ENCODE measurements at places on chromosomes 1 and 21. TPM values are rescaled to one million over a fixed set of nuclear protein-coding genes. Genes with fewer than 3 reads are reported as not detected.

DENND2D gene
- total RNA-seq, result 10.3 TPM

PAX7 gene
- total RNA-seq, result not detected

VHLL gene
- not detected for total RNA-seq

ELK4 gene
- total RNA-seq, result 16.7 TPM

PFKFB2 gene
- 19.9 TPM for total RNA-seq

REG4 gene
- not detected for total RNA-seq
